ENCODE measurements at places on chromosomes 4 and X.

DNA sequence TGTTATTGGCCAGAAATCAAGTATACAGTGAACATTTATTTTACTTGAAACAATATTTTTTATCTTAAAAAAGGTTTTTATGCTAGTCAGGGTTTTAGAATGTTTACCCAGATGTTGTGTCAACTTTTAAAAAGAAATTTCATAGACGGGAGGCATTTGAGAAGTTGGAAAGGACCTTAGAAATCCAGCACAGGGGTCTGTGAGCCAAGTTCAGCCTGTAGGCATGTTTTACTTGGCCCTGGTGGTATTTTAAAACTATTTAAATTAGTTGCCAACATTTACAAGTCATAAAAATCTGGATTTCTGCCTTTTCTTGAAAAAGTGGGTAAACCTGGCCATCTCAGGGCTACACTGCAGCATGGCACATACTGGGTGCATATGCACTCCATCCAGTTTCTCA lies 25.5 kb upstream of the FHL1 start:
- DNase-seq, result no peak

- DNase-seq, result no peak
Measured at GRCh38 chr4:40976343-40976742, 226.6 kb downstream of the NSUN7 start.

DNA sequence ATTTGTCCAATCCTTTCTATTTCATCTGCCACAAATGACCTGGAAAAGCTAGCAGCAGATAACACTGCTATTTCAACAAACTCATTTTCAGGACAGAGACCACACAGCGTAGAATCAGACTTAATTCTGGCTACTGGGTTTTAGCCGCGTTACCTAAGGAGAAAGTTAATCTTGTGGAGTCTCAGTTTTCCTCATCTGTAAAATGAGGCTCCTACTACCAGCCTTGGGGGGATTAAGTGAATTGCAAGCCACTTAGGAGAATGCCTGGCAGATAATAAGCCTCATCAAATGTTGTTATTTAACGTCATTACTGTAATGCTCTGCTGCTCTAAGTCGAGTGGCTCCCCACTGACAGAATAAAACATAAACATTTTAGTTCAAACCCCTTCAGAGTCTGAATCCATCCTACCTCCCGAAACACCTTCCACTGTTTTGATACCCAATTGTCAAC lies 1.4 kb downstream of the CCNI start:
- no peak for DNase-seq

DNA sequence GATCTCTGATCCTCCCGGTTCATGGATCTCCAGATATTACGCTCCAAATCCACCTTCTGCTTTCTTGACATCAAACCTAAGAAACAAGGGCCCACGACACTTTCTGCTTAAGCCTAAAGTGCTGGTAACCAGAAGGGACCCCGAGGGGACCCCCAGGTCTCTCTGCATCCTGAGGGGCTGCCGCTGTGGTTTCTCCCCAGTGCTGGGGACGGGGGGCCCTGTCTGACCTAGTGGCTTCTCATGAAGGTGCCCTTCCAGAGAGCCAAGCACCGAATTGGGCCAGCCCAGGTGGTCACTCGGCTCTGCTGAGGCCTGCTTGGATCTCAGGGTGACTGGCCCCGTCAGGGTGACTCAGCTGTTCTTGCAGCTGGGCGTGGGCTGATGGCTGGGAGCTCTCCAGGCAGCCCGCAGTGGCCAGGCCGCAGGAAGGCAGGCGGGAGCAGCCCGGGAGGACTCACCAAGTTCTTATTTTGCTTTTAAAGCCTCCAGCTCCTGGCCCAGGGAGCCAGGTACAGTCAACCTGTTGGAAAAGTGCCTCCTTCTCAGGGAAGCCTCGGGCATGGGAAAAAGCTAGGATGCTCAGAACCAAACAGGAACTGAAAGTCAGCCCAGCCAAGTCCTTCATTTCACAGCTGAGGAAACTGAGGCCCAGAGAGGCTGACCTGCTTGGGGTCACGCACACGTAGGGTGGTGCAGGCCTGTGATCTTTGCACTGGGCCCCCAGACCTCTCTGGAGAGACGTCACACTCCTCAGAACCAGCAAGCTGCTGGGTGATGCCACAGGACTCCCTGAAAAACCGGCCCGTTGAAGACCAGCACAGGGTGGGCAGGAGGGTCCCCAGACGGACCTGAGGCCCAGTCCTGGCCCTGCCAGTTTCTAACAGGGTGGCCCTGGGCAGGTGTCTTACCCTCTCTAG lies 16.7 kb downstream of the BLOC1S4 start:
- peak; percentile 45 for DNase-seq

- no peak for DNase-seq
Measured at GRCh38 chr4:124810827-124811226, 98.3 kb upstream of the ANKRD50 start.

- no peak for DNase-seq
Measured at GRCh38 chr4:165604181-165604580, 225.4 kb downstream of the CPE start.

- DNase-seq, result no peak
Measured at GRCh38 chr4:153451911-153452657, 14.1 kb upstream of the TMEM131L start.

Measured in caudate nucleus (tissue), 63 donors.